DMS 273 treated with DMSO at 0.1 percent for 48 hours (cell line): ENCODE measurements at places on chromosomes 11 and 22.

DNA sequence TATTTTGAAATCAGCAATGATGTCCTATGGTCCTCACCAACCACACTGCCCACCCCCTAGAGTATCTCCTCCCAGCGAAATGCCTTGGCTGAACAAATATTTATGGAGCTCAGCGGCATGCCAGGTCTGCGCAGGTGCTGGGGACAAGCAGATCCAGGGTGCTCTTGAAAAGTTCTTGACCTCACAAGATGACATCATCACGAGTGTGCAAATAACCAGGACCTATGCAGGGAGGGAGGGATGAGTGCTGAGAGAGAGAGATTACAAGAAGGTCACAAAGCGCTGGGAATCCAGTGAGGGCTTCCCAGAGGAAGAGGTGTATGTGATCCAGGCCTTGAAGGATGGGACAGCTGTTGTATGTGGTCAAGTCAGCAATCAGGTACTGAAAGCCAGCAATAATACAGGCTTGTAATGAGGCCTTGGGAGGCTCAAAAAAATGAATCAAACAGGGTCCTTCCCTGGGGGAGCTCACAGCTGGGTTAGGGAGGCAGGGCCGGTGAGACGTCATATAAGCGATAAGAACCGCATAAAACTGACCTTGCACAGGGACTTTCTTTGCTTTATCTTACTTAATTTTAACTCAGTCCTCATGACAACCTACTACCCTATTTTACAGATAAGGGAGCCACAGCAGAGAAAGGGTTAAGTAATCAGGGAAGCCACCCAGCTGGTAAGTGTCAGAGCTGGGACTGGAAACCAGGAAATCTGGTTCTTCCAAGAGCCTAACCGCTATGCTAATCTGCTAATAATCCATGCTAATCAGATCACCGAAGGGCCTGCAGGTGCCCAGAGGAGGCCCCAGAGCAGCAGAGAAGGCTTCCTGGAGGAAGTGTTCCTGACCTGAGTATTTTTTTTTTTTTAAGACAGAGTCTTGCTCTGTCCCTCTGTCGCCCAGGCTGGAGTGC, 8.2 kb downstream of the ARRB1 start:
- no peak for DNase-seq

- no peak for DNase-seq
Observed at GRCh38 chr11:2801711-2802388, 83.7 kb downstream of the CDKN1C start.

DNA sequence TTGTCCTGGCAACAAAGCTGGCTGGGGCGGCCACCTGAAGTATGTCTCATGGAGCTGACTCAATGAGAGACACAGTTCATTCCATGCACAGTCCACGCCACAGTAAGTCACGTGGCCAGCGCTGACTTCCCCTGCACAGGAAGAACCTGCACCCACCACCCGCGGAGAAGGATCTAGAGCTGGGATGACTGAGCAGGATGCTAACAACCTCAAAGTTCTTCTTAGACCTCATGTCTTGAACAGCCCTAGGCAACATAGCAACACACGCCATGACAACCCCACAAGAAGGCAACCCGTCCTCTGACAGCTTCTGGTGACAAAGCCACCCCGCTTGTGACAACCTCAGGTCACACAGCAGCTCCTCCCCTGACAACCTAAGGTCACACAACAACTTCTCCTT, 76.9 kb upstream of the B3GAT1 start:
- no peak for DNase-seq

DNA sequence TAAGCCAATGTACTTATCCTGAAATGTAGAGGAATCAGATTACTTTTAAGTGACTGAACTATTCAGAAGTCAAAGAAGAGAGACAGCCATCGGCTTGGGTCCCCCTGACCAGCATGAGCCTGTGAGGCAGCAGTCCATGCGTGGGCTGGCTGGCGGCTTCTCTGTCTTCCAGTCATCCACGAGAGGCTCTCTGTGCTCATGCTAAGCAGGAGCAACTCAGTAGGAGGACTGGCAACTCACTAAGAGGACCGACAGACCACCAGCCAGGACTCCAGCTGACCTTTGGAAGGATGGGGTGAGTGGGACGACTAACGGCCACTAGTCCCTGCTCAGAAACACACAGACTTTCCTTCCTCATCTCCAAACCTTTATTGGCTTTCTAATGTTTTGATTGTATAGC, 43.6 kb downstream of the ARFGAP3 start:
- no peak for DNase-seq

DNA sequence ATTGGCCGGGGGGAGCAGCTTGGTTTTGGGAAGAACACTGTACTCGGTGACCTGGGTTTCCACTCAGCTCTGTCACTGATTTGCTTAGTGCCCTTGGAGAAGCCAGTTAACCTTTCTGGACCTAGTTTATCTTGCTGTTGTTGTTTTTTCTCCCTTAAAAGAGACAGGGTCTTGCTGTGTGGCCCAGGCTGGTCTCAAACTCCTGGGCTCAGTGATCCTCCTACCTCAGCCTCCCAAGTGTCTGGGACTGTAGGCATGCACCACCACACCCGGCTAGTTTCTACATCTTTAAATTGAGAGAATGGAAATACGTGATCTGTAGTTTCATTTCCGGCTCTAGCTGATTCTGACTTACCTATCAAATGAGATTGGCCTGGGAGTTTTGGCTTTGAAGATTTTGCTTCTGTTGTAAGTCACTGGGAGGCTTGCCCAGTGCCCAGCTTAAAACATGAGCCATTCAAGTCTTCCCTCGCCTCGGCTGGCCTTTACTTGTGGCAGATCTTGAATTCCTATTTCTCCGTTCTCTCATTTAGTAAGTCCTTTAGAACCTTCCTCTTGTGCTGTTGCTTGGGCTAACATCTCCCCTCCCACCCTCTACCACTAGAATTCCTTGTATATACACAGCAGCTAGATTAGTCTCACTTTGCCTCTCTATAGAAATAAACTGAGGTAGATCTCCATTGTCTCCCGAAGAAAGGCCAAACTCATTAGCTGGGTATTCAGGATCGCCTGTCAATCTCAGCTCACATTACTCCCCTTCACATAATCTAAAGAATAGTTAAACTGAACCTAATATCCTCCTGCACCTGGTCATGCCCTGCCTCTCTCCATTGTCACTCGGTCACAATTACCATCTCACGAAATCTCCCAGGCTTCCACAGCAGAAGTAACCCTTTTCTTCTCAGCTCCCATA, 87.7 kb upstream of the SLC25A18 start:
- no peak for DNase-seq

DNA sequence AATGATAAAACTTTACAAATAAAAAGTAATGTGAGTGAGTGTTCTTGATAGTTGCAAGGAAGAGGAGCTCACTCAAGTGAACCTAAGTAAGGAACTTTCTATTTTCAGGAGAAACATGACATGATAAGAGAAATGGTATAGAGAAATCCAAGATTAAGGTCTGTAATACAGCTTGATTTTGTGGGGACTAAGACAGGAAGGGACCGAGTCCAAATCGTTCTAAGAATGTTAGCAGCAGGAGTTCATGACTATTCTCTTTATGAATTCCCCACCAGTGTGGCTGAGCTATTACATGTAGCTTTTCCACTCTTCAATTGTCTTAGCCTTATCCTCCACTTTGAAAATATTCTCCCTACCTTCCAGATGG, 698.6 kb upstream of the ARHGAP42 start:
- DNase-seq = no peak

- DNase-seq = no peak
Observed at GRCh38 chr11:41308286-41308685, 151.2 kb downstream of the LRRC4C start.

- DNase-seq = no peak
Observed at GRCh38 chr11:93585758-93586157, 42.6 kb upstream of the SMCO4 start.

DNA sequence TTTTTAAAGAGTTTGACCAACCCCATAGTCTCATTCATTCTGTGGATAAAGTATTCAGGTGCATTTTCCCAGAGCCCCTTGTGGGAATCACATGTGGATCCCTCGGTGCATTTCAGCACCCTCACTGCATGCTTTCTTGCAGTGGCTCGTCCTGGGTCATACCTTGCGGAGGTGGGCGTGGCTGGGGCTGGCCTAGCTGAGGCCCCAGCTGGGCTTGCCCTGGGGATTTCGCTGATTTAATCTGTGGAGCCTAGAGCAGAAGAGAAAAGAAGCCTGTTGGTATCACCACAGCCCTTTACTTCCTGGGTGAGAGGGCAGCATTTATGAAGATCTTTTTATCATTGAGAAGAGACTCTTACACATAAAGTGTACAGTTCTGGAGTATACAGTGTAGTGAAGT, 53.1 kb downstream of the FBXO7 start:
- no peak for DNase-seq

DNA sequence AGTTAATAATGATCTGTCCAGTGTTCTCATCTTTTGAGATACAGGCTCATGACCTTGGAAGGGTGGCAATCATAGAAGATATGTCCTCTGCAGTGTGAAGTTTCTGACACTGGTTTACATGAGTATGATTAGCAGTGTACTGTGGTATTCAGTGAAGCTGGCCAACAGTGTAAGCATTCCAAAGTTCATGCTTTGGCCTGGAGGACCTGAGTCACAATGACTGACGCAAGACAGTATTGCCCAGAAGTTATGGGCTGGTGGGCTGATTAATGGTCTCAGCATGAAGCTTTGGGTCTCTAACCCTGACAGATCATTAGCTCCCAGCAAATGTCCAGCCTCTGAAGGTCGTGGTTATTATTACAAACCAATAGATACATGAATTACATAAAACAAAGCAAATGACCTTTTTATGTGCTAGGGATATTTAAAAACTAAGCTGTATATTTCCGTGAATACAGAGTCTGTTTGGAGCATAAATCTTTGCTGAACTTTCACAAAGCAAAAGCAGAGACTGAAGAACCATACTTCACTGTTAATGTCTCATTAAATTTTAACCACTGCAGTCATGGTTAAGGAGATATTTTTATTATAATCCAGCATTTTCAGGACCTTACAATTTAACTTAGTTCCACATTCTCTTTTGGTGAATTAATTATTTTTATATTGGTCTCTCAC, 28.3 kb upstream of the USP47 start:
- DNase-seq = no peak

- DNase-seq = no peak
Observed at GRCh38 chr11:335779-336658, 15.4 kb upstream of the IFITM3 start.

GRCh38 chr11:122004446-122004845, 111.6 kb downstream of the BLID start:
- DNase-seq = no peak

- no peak for DNase-seq
Observed at GRCh38 chr22:26931471-26931870, 274.1 kb downstream of the MIAT start.

DNA sequence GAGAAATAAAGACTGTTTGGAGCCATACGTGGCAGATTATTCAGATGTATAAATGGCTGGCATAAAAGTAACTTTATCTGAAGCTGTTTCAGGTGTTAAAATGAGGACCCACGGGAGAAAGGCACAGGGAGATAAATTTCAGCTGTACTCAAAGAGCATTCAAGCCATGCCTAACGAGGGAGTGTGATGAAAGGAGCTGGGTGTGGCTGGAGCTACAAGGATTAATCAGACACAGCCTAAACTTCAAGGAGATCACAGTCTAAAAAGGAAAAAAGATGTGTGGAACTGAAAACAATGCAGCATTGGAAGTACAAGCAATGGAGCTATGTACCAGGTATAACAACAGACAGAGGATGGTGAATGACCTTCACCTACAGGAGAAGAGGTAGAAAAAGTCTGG, 120.8 kb upstream of the APOA1 start:
- no peak for DNase-seq

DNA sequence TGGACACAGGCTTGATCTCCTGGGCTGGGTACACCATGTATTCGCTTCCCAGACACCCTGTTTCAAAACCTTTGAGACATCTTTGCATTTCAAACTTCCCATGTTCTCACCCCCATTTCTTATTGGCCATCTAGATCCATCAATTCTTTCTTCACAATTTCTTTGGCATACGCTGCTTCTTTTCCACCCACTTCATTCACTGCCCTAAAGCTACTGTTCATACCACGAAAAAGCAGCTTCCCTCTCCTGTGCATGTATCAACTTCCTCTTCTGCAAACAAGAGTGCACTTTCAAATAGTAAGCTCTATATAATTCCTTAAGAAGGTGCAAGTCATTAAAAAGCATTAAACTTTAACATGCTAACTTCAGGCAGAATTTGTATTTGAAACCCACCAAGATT, 21.4 kb downstream of the UVRAG start:
- DNase-seq = no peak

DNA sequence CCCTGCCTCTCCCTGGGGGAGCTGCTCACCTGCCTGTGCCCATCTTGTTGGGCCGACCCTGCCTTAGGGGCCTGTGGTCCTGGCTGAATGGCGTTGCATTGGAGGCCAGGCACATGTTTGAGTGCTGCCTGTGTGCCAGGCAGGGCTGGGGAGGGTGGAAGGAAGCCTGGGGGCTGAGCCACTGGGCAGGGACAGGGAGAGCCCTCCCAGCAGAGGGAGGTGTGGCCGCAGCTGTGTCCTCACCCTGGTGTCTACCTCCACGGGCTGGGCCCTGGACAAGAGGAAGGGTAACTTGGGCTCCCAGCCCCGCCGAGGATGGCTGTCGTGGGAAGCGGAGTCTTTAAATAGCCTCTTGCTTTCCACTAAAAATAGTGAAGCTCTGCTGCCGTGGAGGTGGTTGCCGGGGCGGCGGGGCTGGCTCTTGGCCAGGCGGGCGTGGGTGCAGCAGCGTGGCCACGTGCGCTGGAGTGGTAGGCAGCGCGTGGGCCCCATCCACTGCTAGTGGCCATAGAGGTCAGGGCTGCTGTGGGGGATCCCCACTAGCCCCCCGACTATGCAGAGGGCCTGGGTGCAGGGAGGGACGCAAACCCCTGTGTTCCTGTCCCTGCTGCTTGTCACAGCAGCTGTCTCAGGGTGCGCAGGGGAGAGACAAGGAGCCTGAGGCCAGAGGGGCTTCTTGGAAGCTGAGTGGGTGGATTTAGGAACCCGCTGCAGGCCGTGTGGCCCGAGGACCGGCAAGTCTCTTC, 6.2 kb downstream of the ZDHHC8 start:
- no peak for DNase-seq

- DNase-seq = no peak
Observed at GRCh38 chr11:108807262-108807661, 142.4 kb downstream of the DDX10 start.

DNA sequence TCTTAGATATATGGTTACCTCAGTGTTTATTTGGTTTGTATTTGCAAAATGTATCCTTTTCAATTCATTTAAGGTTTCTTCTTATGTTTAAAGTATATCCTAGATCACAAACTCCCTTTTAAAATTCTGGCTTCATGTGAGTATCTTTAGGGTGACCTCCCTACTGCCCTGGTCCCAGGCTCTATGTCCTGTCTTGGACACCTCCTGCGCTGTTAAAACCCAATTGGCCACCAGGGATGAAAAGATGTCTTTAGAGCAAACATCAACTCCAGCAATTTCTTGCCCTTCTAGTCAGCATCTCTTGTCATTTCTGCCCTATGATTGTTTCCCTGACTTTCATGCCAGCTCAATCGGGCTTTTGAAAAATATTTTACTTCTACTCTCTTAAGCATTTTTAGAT, 28.8 kb upstream of the SYT13 start:
- DNase-seq = no peak

GRCh38 chr11:69212798-69213110, 57.0 kb downstream of the SMIM38 start:
- DNase-seq = no peak
